ENCODE measurements at places on chromosomes 3 and 15.

DNA sequence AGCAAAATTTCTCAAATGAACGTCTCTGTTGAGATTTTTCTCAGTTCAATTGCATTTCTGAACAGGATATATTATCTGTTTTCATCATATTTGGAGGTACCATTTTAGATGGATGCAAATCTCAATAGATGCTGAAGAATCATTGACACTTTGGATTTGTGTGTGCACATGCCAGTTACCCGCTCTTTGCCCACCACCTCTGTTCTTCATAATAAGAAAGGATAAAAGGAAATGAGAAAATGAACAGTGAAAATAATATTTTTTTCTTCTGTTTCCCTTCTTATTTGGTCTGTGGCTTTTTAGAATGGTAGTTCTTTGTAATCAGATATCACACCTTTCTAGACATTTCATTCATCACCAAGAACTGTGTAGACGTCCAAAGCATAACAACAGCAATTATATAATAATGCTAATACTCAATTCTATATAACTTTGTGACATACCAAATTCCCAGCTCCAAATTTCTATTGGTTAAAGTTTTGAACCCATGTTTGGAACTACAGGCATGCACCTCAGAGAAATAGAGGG lies 256.7 kb upstream of the SATB1 start:
- no peak for DNase-seq

DNA sequence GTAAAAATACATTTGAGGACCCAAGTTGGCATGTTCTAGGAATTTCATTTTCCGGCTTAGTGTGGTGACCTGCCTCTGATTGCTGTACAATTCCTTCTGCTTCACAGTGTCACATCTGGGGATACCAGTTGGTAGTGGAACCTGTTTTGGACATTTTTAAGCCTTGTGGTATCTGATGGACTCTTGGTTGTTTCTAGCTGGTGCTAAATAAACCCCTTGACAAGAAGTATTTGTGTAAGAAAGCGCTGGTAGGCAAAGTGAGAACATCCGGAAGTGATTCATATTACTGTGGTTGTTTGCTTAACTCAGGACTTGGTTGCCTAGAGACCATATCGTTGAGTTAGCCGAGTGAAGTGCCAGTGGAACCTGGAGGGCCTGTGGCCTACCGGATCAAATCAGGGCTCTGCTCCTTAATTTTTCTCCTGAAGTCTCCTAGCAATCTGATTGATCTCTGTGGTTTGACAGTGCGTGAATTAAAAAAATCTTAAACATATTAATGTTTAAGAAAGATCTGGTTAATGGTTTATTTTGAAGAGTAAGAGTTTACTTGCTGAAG lies 12.8 kb downstream of the IQGAP1 start:
- DNase-seq: peak; percentile 97

GRCh38 chr3:35594739-35595138 lies 44.6 kb upstream of the ARPP21 start:
- no peak for DNase-seq

- DNase-seq: peak; percentile 55
Observed at GRCh38 chr15:40256638-40257235, 17.9 kb downstream of the PAK6 start.

- no peak for DNase-seq
Observed at GRCh38 chr3:16725972-16726371, 120.7 kb upstream of the DAZL start.

DNA sequence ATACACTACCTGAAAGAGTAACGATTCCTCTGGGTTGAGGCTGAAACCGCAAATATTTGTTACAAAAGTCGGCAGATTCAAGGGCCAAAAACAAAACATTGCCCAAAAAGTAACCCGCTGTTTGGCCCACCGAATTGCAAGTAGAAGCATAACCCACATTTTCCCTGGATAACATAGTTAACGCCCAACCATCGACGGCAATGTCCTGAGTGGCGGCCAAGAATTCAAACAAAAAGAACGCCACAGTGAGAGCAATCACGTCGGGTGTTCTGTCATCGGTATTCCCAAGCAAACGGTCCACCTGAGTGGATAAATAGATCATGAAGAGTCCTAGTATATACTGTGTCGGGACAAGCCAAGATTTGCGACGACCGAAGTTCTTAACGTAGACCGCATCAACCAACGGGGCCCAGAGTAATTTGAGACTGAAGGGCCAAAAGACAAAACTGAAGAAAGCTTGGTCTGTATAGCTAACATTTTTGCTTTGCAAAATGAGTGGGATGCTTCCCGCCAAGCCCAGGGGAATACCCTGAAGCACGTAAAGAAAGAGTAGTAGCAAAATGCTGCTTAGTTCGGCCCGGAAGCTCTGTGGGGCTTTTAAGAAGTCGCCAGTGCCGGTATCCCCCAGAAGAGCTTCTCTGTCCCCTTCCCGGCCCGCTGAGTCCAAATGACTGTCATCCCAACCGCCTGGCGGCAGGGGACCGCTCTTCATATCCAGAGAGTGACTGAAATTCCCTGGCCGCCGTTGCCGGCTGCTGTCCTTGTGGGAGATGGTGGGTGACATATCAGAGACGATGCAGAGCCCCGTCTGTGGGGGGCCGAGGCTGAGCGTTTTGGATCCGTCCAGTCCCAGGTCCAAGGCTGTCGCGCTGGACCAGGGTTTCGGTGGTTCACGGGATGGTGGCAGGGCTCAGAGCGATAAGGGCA lies 750 bp downstream of the SLC33A1 start:
- peak; percentile 20 for DNase-seq

DNA sequence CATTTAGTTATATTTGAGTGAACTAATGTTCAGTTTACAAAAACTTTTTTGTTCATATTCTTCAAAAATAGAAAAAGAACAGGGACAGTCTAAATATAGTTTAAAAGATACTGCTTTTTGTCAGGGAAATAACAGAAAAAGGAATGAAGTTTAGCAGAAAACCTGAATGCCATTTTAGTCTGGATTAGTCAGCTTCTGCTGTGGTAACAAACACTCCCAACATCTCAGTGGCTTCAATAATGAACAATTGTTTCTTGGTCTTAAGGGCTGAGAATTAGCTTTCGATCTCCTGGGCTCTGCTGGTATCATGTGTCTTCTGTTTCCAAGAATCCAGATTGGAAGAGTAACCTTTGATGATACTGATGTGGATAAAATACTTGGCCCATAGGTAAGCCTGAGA lies 12.4 kb upstream of the USP13 start:
- DNase-seq: no peak

DNA sequence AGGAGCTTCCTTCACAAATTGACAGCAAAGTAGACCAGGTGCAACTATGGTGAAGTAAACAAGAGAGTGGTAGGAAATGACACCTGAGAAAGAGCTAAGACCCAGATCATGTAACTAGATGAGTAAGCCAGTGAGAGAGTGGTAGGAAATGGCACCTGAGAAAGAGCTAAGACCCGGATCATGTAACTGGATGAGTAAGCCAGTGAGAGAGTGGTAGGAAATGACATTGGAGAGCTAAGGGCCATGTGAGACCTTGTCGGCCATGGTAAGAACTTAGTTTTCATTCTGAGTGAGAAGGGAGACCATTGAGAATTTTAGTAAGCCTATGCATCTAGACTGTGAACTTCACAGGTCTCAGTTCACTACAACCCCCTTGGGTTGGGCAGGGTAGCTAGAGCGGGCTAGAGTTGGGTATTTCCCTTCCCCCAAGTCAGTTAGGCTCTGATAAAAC lies 5.4 kb upstream of the SENP7 start:
- peak; percentile 91 for DNase-seq

- no peak for DNase-seq
Observed at GRCh38 chr3:70488131-70488530, 175.7 kb upstream of the MDFIC2 start.

- no peak for DNase-seq
Observed at GRCh38 chr15:63972801-63973200, 73.5 kb downstream of the DAPK2 start.

DNA sequence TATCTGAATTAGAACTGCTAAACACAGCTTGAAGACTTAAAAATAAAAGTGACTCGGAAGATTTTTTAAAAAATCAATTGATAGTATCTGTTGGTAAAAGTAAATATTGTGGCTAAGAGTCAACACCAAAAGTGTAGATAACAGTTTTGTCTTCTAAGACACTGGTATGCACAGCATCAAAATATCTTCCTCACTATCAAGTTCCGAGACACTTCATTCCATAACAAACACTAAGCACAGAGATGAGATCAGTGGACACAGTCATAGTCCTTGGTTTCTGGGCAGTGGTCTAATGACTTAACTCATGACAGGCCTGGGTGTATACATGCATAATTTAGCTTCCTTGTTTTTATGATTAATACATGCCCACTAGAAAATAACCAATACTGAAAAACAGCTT lies 63.2 kb downstream of the PXYLP1 start:
- DNase-seq: peak; percentile 84

All from kidney tubule cell (primary cell).